ENCODE measurements at places on chromosomes 4 and X. TPM values are rescaled to one million over a fixed set of nuclear protein-coding genes. Genes with fewer than 3 reads are reported as not detected.

The CYSLTR1 gene
- total RNA-seq, result 0.63 TPM

The GIMD1 gene
- not detected for total RNA-seq

The USP51 gene
- 4.7 TPM for total RNA-seq

The RRH gene
- total RNA-seq, result 0.31 TPM

The PAGE4 gene
- not detected for total RNA-seq

The SOWAHD gene
- 0.31 TPM for total RNA-seq

The GAGE2A gene
- total RNA-seq, result not detected

The PLRG1 gene
- total RNA-seq, result 98.9 TPM

The DNAAF6 gene
- not detected for total RNA-seq

The MAGEB2 gene
- not detected for total RNA-seq

The AFF1 gene
- 8.1 TPM for total RNA-seq

Measured in parietal lobe (tissue), 2 donors.